ENCODE measurements at places on chromosomes 11 and 22.

GRCh38 chr11:1059759-1060158 is 14.9 kb upstream of the MUC2 start:
- DNase-seq, result no peak

DNA sequence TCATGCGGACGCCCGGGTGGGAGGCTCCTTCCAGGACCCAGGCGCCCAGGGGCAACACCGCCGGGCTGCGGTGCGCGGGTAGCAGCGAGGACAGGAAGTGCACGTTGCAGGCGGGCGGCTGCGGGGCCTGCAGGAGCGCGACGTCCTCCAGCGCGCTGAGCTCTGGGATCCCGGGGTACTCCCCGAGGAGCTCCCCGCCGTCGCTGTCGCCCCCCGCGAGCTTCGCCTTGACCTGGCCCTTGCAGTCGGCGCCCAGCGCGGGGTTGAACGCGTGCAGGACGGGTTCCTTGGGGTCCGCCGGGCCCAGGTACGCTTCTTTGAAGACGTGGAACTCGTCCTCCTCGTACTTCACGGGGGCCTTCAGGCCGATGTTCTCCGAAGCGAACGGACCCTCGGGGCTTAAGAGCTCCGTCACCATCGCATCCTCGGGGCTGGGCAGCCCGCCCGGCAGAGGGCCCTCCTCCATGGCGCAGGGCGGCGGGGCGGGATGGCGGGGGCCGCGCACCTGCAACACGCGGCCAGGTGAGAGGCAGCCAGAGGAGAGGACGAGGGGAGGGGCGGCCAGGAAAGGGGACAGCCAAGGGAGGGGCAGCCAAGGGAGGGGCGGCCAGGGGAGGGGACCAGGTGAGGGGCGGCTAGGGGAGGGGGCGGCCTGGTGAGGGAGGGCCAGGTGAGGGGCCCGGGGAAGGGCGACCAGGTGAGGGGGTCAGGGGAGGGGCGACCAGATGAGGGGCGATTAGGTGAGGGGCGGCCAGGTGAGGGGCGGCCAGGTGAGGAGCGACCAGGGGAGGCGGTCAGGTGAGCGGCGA is 921 bp downstream of the TESMIN start:
- DNase-seq, result no peak

- DNase-seq, result no peak
Observed at GRCh38 chr11:117595440-117595839, 201.6 kb downstream of the DSCAML1 start.

GRCh38 chr11:697811-698311 is 2.2 kb downstream of the TMEM80 start:
- DNase-seq, result no peak

GRCh38 chr22:27179161-27179560 is 521.8 kb downstream of the MIAT start:
- DNase-seq, result no peak

GRCh38 chr22:29342577-29343312 is 27.2 kb upstream of the RASL10A start:
- no peak for DNase-seq

DNA sequence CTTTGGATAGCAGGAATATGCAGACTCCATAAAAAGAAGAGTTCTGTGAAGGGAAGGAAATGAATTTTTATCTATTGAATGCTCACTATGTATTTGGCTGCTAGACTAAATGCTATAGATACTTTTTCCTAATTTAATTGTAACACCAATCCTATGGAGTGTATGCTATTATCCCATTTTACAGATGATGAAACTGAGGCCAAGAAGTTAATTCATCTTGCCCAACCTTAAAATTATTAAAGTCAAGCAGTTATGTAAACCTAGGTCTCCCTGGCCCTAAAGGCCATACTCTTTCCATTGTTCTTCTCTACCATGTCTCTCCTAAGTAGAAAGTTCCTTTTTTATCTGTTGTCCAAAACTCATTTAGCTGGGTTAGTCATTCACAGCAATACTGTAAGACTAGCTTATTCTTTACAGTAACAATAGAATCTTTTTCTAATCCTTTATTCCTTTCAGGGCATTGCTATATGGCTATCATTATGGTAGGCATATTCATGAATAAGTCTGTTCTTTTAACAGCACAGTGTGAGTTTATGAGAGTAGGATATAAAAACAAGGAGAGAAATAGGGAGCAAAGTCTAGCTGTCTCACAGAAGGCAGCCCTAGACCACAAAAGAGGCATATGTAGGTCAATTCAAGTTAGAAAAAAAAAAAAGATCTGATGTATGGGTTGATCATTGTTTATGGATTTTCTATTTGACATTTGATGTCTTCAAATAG is 50.5 kb downstream of the MAML2 start:
- no peak for DNase-seq

DNA sequence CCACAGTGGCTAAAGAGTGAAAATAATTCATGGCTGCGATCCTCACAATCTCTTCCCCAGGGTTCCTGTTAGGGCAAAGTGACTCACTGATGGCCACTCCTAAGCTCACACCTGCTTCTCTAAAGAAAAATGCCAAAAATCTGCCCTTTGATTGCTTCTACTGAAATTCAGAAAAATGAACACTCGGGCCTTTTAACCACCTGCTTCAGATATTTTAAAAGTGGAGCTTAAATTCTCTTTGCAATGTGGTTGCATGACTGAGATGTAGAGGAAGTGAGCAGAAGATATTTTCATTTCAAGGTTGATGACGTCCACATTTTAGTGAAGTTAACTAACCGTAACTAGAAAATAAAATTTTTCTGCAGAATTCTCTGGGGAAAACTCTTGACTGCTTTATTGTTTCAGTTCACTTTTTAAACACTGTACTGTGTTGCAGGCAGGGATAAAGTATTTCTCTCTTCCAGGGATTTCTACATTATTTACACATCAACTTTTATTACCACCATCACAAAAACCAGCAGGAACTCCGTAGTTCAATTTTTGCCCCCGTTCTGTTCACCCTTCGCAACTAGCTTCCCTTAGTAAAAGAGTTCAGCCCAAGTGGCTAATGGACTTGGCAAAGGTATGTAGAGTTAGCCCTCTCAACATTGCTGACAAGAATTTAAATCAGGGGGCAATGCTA is 8.5 kb downstream of the RAB30 start:
- DNase-seq, result peak; percentile 67

Measured in fibroblast of gingiva (primary cell).